ENCODE measurements at places on chromosomes 6 and 20. TPM values are rescaled to one million over a fixed set of nuclear protein-coding genes. Genes with fewer than 3 reads are reported as not detected.

DNA sequence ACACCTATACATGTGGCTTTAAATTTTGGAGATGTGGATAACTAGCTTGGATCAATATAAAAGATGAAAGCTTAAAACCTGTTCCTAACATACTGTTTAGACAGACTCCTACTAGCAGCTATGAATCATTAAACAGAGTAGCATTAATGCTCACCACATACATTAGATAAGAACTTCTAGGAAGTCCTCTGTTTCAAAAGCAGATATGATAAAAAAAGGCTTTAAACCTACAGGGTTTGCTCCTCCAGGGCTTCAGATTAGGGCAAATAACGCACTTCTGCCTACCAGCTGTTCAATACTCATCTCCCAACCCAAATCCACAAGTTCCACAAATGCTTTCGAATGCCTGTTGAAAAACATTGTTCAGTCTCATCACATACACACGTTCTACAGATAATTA is 1.5 kb downstream of the REPS1 start:
- peak overlapping the region; percentile 77 for H3K4me3 ChIP-seq
- no peak for DNase-seq
- H3K27ac ChIP-seq = no peak overlapping the region

DNA sequence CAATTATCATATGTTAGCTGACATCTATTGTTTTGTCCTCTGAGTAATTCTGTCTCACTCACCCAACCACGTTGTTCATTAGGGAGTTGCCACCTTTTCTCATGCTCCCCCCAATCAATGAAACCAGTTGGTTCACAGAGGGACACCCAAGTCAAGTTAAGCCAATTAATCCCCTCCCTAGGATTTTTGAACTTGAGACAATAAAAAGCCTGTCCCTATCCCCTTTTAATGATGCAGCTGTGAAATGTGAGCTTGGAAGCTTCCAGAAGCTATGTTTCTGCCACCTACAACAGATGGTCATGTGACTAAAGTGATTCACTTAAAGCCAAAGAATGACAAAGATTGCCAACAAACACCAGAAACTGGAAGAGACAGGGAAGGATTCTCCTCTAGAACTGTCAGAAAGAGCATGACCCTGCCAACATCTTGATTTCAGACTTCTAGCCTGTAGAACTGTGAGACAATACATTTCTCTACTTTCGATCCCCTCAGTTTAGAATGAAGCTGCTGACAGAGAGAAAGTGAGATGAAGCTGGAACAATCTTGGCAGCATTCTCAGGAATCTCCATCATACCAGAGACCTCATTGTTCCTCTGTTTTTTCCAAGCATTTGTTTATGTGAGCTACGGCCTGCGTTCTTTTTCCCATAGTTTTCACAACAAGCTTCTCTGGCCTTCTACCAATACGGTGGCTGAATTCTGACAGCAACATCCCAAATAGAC is 57.8 kb upstream of the TPD52L1 start:
- H3K4me1 ChIP-seq = peaks cover 12% of the 10 kb centered on the region
- DNase-seq = no peak
- no peaks in the 10 kb centered on the region for H3K36me3 ChIP-seq
- H3K27me3 ChIP-seq = no peaks in the 10 kb centered on the region
- no peak overlapping the region for H3K4me3 ChIP-seq

GRCh38 chr6:112204350-112204706 is 50.0 kb downstream of the LAMA4 start:
- no peaks in the 10 kb centered on the region for H3K27me3 ChIP-seq
- no peak overlapping the region for H3K4me3 ChIP-seq
- peaks cover 4% of the 10 kb centered on the region for H3K36me3 ChIP-seq
- peak overlapping the region; percentile 69 for H3K27ac ChIP-seq
- peaks cover 22% of the 10 kb centered on the region for H3K4me1 ChIP-seq

DNA sequence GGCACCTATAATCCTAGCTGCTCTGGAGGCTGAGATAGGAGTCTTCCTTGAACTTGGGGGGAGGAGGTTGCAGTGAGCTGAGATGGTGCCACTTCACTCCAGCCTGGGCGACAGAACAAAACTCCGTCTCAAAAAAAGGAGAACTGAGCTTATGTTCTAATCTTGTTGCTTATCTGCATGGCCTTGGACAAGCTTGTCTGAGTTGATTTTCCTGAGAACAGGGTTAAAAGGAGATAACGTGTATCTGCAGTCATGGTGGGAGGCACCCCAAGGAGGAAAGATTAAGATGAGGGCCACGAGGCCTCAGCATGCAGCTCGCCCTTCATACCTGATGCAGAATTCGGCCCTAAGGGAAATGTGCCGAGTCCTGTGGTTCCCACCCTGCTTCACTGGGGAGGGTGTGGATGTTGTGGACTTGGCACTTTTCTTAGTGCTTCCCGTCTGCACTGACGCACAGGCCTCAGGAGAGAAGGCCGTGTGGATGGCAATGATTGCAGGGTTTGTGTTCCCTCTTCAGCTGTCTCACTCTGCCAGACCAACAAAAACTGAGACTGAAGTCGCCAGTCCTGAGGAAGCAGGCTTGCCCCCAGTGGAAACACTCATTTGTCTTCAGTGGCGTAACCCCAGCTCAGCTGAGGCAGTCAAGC is 56.3 kb downstream of the EZR start:
- no peaks in the 10 kb centered on the region for H3K27me3 ChIP-seq
- DNase-seq = no peak
- no peaks in the 10 kb centered on the region for H3K4me1 ChIP-seq
- H3K36me3 ChIP-seq = no peaks in the 10 kb centered on the region

GRCh38 chr6:109226353-109226752 is 131.0 kb downstream of the CEP57L1 start:
- DNase-seq = no peak
- no peak overlapping the region for H3K4me3 ChIP-seq
- no peaks in the 10 kb centered on the region for H3K4me1 ChIP-seq
- H3K27me3 ChIP-seq = no peaks in the 10 kb centered on the region
- H3K36me3 ChIP-seq = no peaks in the 10 kb centered on the region

GRCh38 chr20:62603021-62603906 is 39.0 kb upstream of the SLCO4A1 start:
- peaks cover 3% of the 10 kb centered on the region for H3K27me3 ChIP-seq
- H3K36me3 ChIP-seq = no peaks in the 10 kb centered on the region
- peaks cover 37% of the 10 kb centered on the region for H3K4me1 ChIP-seq
- peak overlapping the region; percentile 15 for H3K27ac ChIP-seq
- no peak overlapping the region for H3K4me3 ChIP-seq

Gene SLC22A23
- 40.5 TPM for total RNA-seq

GRCh38 chr6:47126647-47127391 is 84.7 kb upstream of the ADGRF1 start:
- H3K36me3 ChIP-seq = no peaks in the 10 kb centered on the region
- H3K4me3 ChIP-seq = no peak overlapping the region
- no peaks in the 10 kb centered on the region for H3K27me3 ChIP-seq
- no peak for DNase-seq
- no peaks in the 10 kb centered on the region for H3K4me1 ChIP-seq

DNA sequence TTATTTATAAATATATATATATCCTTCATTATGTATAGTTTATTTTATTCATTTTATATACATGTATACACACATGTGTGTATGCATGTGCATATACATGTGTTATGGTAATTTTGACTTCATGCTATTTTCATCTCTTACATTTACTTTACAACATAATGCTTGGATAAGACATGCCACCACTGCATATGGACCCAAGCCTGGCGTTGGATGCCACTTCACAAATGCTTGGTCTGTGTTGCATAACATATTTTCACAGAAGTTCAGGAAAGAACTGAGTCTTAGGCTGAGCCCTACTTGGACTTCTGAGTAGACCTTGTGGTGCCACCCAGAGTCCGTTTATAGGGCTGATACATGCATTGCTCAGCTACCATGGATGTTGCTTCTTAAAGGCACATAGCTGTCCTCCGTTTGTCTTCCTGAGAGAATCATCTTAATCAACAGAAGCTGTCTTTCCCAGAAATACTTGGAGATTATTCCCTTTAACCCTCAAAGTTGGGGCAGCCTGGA is 337.8 kb downstream of the BTBD3 start:
- H3K27me3 ChIP-seq = no peaks in the 10 kb centered on the region
- DNase-seq = no peak
- no peak overlapping the region for H3K4me3 ChIP-seq
- H3K36me3 ChIP-seq = no peaks in the 10 kb centered on the region

DNA sequence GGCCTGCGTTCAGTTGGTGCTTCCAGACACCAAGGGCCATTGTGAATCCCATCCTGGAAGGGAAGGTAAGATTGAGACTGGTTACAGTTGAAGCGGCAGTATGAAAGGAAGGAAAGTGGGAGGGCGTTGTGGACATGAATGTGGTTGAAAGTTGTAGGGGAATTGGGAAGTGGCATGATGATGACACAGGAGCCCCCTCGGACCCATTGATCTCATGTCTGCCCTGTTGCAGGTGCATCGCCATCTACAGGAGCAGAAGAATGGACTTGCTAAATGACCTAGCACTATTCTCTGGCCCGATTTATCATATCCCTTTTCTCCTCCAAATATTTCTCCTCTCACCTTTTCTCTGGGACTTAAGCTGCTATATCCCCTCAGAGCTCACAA is 5.5 kb downstream of the HLA-DQA1 start:
- no peak for DNase-seq
- no peaks in the 10 kb centered on the region for H3K27me3 ChIP-seq
- H3K4me1 ChIP-seq = no peaks in the 10 kb centered on the region
- no peaks in the 10 kb centered on the region for H3K36me3 ChIP-seq
- H3K27ac ChIP-seq = no peak overlapping the region
- H3K4me3 ChIP-seq = no peak overlapping the region

Gene MRAP2
- total RNA-seq = 4.2 TPM

Gene PNLDC1
- not detected for total RNA-seq

- H3K27me3 ChIP-seq = no peaks in the 10 kb centered on the region
- H3K36me3 ChIP-seq = no peaks in the 10 kb centered on the region
- H3K4me3 ChIP-seq = no peak overlapping the region
- DNase-seq = no peak
- peaks cover 12% of the 10 kb centered on the region for H3K4me1 ChIP-seq
Observed at GRCh38 chr6:5211492-5211891, 49.3 kb downstream of the LYRM4 start.

DNA sequence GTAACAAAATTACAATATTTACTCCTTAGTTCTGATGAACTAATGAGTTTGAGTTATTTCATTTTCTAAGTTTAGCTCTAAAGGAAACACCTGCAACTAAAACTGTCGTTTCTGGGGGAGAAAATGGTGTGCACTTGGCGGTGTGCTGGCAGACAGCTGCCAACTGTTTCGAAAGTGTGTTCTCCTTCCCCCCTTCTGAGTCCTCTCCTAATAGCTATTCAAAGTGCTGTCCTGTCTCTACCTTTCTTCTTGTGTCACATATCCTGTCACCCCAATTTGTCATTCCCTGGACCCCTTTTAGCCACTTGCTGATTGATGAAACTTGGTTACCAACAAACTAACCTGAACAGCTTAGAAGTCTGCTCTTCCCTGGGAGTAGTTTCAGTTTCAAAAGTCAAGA is 4.9 kb upstream of the UBE2J1 start:
- H3K36me3 ChIP-seq = no peaks in the 10 kb centered on the region
- H3K4me3 ChIP-seq = no peak overlapping the region
- H3K27ac ChIP-seq = no peak overlapping the region
- H3K4me1 ChIP-seq = peaks cover 9% of the 10 kb centered on the region
- H3K27me3 ChIP-seq = no peaks in the 10 kb centered on the region

- peak overlapping the region; percentile 90 for H3K4me3 ChIP-seq
- DNase-seq = no peak
- H3K27ac ChIP-seq = peak overlapping the region; percentile 98
- H3K4me1 ChIP-seq = peaks cover 52% of the 10 kb centered on the region
- H3K27me3 ChIP-seq = no peaks in the 10 kb centered on the region
Observed at GRCh38 chr6:157020398-157020797, 243.2 kb downstream of the ARID1B start.

- H3K4me1 ChIP-seq = no peaks in the 10 kb centered on the region
- no peaks in the 10 kb centered on the region for H3K36me3 ChIP-seq
- no peak overlapping the region for H3K27ac ChIP-seq
- no peak for DNase-seq
Observed at GRCh38 chr6:135514706-135515105, 17.2 kb upstream of the AHI1 start.

DNA sequence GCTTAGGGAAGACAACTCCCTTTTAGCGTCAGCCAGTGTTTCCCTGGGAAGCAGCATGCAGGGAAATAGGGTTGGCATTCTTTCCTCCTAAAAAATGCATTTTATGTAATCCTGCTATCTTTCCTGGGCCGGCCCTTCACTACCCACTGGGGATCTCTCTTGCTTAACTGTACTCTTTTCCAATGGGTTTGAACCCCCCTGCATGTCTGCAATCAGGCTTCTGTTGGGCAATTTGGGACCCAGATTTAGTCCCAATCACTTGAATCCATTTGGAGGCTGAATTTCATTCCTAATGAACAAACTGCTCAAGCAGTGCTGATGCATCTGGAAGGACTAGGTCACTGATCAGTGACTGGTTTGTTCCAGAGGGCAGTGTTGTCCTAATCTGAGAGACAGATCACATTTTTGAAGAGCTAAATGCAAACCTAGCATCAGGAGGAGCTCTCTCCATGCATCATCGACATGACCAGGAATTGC is 152.0 kb downstream of the TSHZ2 start:
- H3K36me3 ChIP-seq = no peaks in the 10 kb centered on the region
- no peak overlapping the region for H3K27ac ChIP-seq
- no peaks in the 10 kb centered on the region for H3K4me1 ChIP-seq
- no peaks in the 10 kb centered on the region for H3K27me3 ChIP-seq

Gene PCK1
- total RNA-seq = 13.0 TPM

DNA sequence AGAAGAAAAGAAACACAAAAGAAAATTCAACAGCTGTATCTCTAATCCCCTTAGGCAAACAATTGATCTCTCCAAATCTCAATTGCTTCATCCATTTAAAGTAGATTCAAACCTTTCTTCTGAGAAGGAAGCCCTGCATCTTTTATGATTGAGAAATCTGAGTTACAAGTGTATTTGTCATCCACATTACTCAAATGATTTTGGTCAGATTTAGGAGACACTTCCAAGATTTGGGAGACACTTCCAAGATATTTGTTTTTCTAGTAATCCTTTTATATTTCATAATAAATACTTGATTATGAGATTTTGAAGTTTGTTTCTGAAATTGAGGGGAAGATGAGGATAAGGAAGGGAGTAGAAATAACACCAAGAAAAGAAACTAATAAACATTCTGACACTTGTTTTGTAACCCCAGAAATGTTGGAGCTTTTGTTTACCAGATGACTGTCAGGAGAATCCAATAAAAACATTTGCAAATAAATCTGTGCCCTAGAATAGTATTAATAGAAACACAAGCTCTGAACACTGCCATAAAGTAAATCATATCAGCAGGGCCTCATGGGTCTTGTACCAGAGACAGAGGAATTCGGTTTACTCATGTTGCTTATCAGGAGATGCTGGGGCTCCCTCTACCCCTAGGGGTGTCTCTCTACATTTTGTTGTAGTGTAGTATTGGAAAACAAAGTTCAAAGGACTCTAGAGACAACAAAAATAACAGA is 314.3 kb upstream of the NT5E start:
- no peak overlapping the region for H3K4me3 ChIP-seq
- no peak for DNase-seq
- no peaks in the 10 kb centered on the region for H3K4me1 ChIP-seq
- no peaks in the 10 kb centered on the region for H3K36me3 ChIP-seq
- H3K27me3 ChIP-seq = no peaks in the 10 kb centered on the region
- H3K27ac ChIP-seq = no peak overlapping the region

Gene OTOR
- total RNA-seq = not detected

DNA sequence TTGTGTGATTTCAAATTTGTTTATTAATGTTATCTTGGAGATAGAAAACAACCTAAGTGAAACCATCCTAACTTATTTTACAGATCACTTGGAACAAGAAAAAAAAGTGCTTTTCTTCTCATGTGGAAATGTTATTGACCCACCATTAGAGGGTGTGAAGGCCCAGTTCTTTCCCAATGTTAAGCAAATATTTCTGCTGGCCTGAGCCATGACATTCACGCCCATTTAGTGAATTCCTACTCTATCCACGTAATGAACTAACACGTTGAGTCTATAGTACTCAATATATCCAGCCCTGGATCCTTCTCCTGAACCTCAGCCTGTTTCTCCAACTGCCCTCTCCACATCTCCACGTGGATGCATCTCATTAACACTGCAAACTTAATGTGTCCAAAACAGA is 180.6 kb upstream of the ZFP64 start:
- no peaks in the 10 kb centered on the region for H3K36me3 ChIP-seq
- no peaks in the 10 kb centered on the region for H3K4me1 ChIP-seq
- H3K4me3 ChIP-seq = no peak overlapping the region
- H3K27ac ChIP-seq = no peak overlapping the region

Data from vagina (tissue), 2 donors.